Urinary bladder (tissue), 4 donors: ENCODE measurements at places on chromosomes 1 and 21. TPM values are rescaled to one million over a fixed set of nuclear protein-coding genes. Genes with fewer than 3 reads are reported as not detected.

The CD5L gene
- 0.08 TPM for polyA plus RNA-seq

The SOD1 gene
- 356 TPM for polyA plus RNA-seq

The PRR9 gene
- polyA plus RNA-seq = not detected

The FCMR gene
- 6.1 TPM for polyA plus RNA-seq

The SLC44A3 gene
- polyA plus RNA-seq = 9.4 TPM

The DOCK7 gene
- polyA plus RNA-seq = 14.2 TPM

The ETV3L gene
- not detected for polyA plus RNA-seq

The CXADR gene
- polyA plus RNA-seq = 4.8 TPM

The OR2T27 gene
- polyA plus RNA-seq = not detected

The NUAK2 gene
- polyA plus RNA-seq = 0.82 TPM

The ADAMTS4 gene
- 19.6 TPM for polyA plus RNA-seq

The LDLRAD1 gene
- polyA plus RNA-seq = not detected

The ZNF648 gene
- polyA plus RNA-seq = not detected

The KRTAP21-2 gene
- polyA plus RNA-seq = not detected

The MCOLN3 gene
- 0.67 TPM for polyA plus RNA-seq

The TMEM50B gene
- polyA plus RNA-seq = 66.7 TPM

The TTLL7 gene
- 11.4 TPM for polyA plus RNA-seq

The BSND gene
- not detected for polyA plus RNA-seq

The SEC16B gene
- 2.7 TPM for polyA plus RNA-seq

The RNU1-2 gene
- polyA plus RNA-seq = not detected

The NOS1AP gene
- polyA plus RNA-seq = 0.92 TPM

The MIXL1 gene
- polyA plus RNA-seq = 0.05 TPM

The C1orf116 gene
- polyA plus RNA-seq = 2.7 TPM

The CRNN gene
- polyA plus RNA-seq = not detected

The AK5 gene
- polyA plus RNA-seq = 0.79 TPM

The MTARC2 gene
- polyA plus RNA-seq = 18.2 TPM

The ST6GALNAC3 gene
- 5.1 TPM for polyA plus RNA-seq

The IL23R gene
- not detected for polyA plus RNA-seq

The SYNC gene
- polyA plus RNA-seq = 13.3 TPM

The CLCNKB gene
- 0.10 TPM for polyA plus RNA-seq
